ENCODE measurements at places on chromosomes 16 and 17. TPM values are rescaled to one million over a fixed set of nuclear protein-coding genes. Genes with fewer than 3 reads are reported as not detected.
A peak's percentile ranks its signal among the peaks of the same experiment; 100 is the strongest.

GRCh38 chr17:11690681-11691080 lies 92.4 kb downstream of the DNAH9 start:
- no peak for DNase-seq

GRCh38 chr16:8589057-8589899 lies 1.0 kb downstream of the TMEM114 start:
- peak; percentile 77 for DNase-seq

DNA sequence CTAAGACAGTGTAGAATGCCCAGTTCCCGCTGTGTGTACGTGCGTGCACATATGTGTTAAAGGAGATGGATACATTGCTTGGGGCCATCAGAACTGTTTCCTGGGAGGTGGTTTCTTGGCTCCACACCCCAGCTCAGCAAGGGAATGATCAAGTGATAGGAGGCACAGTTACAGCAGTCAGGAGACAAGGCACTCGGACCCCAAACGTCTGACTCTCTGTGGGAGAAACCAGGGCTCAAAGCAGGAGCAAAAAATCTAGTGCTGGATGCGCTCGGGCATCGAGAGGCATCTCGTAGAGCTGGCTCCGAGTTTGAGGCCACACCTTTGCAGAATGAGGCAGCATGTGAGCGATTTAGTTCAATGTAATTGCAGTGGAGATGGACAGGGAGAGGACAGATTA lies 71.9 kb downstream of the RBBP6 start:
- no peak for DNase-seq

DNA sequence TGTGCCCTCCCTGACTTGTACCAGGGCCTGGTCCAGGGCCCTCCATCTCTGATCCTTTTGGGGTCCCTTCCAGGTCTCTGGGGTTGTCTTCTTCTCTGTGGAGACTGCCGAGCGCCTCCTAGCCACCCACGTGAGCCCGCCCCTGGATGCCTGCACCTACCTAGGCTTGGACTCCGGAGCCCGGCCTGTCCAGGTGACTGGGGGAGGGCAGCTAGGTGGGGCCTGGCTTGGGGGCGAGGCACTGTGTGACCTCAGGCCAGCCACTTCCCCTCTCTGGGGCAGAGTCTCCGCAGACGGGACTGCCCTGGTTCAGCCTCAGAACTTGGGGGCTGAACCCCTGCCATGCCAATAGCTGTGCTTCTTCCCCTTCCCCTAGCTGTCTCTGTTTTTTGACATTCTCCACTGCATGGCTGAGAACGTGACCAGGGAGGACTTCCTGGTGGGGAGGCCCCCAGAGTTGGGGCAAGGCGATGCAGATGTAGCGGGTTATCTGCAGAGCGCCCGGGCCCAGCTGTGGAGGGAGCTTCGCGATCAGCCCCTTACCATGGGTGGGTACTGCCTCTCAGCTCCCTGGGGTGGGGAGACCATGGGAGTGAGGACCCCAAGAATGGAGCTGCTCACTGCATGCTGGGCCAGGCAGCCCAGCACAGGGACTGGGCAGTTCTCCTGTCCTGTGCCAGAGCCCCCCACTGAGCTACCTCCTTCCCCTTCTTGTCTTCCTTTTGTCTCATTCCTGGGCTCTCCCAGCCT lies 14.6 kb downstream of the FCSK start:
- peak; percentile 36 for DNase-seq

DNA sequence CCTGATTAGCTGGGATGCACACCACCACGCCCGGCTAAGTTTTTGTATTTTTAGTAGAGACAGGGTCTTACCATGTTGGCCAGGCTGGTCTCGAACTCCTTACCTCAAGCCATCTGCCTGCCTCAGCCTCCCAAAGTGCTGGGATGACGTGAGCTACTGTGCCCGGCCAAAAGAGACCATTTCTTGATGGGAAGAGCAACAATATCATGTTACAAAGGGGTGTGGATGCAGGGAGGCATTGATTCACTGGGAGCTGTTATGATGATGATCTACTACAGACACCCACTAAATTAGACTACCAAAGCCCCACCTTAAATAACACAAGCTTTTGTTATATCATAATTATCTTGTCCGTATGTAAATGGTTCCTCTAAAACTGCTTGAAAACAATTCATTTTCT lies 81.4 kb upstream of the PSMD7 start:
- DNase-seq = no peak

DNA sequence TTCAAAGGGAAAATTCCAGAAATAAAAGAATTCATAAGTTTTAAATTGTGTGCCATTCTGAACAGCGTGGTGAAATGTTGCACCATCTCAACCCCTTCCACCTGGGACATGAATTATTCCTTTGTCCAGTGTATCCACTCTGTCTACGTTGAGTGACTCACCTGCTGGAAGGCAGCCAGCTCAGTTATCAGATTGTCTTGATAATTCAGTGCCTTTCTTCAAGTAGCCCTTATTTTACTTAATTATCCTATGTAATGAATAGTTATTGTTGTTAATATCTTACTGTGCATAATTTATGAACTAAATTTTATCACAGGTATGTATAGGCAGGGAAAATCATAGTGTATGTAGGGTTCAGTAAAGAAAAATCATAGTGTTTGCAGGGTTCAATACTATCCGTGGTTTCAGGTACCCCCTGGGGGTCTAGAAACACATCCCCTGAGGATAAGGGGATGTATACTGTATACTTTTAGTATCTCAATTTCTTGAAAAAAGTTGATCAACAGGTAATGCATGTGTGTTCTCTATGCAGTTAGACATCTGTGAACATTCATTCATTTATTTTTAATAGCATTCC lies 7.7 kb upstream of the PCTP start:
- DNase-seq = no peak

DNA sequence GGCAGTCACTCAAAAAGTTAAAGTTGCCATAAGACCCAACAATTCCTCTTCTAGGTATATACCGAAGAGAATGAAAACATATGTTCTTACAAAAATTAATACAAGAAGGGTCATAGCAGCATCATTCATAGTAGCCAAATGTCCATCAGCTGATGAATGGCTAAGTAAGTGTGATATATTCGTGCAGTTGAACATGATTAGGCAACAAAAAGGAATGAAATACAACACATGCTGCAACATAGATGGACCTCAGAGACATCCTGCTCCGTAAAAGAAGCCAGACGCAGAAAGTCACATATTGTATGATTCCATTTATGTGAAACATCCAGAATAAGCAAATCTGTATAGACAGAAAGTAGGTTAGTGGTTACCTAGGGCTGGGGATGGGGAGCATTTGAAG lies 229.4 kb upstream of the CACNG5 start:
- no peak for DNase-seq

- peak; percentile 94 for DNase-seq
Measured at GRCh38 chr16:74813109-74813641, 38.6 kb upstream of the FA2H start.

- DNase-seq = no peak
Measured at GRCh38 chr17:58706351-58707140, 14.1 kb downstream of the RAD51C start.

DNA sequence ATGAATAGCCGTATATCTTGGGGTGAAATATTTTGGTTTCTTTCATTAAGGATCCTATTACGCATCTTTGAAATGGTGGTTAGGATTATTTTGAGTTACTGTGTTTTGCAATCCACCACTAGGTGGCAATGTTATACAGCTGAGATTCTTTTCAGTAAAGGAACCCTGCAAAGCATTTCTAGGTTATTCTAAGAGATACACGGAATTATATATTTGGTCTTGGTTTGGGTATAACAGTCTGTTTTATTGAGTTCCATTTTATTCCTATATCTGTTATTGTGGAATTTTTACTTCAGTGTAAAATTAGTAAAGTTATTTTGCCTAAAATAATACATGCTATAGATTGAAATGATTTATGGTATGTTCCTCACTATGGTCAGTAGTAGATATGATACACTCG lies 62.9 kb upstream of the CPHXL start:
- DNase-seq = peak; percentile 66

DNA sequence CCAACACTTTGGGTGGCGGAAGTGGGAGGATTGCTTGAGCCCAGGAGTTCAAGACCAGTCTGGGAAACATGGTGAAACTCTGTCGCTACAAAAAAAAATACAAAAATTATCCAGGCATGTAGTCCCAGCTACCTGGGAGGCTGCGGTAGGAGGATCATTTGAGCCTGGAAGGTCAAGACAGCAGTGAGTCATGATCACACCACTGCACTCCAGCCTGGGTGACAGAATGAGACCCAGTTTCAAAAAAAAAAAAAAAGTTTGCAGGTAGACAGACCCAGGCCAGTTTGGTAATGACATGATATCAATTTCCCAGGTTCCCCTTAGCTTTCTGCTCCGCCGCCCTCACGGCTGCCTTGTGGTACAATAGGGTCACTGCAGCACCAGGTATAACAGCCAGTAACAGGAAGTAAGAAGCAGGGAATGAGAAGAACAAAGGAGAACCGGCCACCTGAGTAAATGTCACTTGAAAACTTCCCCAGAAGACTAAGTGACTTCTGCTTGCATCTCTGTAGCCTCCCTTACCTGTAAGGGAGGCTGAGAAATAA lies 201.2 kb upstream of the HSBP1 start:
- DNase-seq = no peak

DNA sequence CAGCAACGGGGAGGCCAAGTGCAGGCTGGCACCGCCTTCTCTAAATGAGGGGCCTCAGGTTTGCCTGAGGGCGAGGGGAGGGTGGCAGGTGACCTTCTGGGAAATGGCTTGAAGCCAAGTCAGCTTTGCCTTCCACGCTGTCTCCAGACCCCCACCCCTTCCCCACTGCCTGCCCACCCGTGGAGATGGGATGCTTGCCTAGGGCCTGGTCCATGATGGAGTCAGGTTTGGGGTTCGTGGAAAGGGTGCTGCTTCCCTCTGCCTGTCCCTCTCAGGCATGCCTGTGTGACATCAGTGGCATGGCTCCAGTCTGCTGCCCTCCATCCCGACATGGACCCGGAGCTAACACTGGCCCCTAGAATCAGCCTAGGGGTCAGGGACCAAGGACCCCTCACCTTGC lies 18.5 kb downstream of the NGFR start:
- no peak for DNase-seq

DNA sequence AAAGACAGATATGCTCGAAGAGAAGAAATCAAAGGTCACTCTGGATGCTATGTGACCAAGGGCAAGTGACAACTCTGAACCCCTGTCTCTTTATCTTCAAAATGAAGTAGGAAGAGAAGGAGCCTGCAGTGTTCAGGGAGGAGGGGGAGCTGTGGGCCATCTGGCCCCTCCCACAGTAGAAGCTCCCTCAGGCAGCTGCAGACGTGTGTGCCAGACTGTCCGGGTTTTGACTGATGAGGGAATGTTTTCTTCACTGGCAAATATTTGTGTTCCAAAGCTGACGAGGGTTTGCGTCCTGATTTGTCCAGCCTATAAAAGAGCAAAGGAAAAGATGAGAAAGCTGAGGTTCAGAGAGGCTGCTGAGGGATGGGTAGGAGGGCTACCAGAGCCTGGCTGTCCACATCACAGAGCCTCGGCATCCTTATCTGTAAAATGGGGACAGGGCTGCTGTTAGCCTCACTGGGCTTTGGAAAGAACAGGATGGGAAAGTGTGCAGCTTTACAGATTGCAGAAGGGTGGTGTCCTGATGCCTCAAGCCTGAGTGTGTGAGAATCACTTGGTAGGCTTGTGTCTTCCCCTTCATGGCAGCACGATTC lies 1.8 kb upstream of the GINS2 start:
- no peak for DNase-seq

- DNase-seq = no peak
Measured at GRCh38 chr16:25390761-25391160, 133.1 kb upstream of the ZKSCAN2 start.

- DNase-seq = no peak
Measured at GRCh38 chr16:51834133-51834532, 683.1 kb upstream of the SALL1 start.

GRCh38 chr16:4261557-4262172 lies 11.2 kb downstream of the TFAP4 start:
- peak; percentile 89 for DNase-seq

DNA sequence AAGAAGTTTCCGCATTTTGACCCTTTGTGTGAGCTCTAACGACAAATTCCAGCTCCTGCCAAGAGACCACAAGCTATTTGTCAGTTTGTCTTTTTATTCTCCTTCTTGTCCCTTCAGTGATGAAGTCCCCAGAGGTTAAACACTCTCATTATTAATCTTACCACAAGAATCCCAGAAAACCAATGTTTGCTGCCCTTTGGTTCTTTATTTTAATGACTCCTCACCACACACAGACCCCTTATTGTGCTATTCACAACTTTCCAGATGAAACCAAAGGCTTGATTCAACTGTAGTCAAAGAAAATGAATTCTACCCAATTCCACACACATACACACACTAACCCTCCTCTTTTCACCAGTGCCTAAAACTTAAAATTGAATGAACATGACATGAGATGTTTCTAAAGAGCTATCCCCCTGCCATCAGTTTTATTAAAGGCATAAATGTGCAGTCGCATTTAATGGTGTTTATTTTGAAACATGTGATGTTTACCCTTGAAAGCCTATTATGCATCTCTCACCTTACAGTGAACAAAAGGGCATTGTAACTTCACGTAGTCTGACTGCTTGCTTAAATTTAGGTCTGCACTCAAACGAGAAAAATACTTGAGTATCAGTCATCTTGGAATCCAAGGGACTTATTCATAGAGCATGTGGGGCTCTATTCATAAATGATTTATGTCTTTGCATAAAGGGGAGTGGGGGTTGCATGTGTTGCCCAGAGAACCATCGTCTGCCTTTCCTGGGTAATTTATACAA lies 44.1 kb downstream of the PCTP start:
- DNase-seq = no peak

DNA sequence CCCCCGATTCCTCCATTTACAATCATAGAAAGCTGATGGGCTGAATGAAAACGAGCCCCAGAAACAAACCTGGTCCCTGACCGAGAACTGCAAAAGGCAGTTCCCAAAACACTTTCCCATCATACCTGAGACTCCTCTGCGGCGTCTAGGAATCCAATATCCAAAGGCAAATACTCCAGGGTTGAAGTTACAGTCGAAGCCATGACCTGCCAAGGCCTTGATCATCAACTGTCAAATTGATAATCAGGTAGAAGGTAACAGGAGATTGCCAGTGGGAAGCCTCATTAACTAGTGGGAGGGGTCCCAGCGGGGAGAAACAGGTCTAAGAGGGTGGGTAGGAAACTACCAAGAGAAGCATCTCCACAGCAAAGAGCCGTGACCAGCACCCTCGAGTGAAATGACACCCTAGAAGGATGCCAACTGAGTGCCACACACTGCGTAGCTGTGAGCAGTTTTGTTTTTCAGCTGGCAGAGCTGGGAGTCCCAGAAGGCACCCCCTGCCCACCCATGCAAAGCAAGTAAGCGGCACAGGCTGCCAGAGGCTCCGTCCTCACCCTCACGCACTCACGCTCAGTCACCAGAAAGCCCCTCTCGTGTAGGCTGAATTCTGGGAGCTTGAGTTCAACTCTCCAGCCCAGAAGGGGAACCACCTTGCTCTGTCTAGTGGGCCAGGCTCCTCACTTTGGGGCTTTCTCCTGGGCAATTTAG lies 146.1 kb downstream of the GAS7 start:
- DNase-seq = no peak

The PLSCR3 gene
- 17.5 TPM for total RNA-seq

The RNF43 gene
- total RNA-seq = 0.50 TPM

The AHSP gene
- not detected for total RNA-seq

The FLII gene
- 193 TPM for total RNA-seq

The CD300H gene
- total RNA-seq = not detected

The OTOA gene
- 0.40 TPM for total RNA-seq

The OR4D1 gene
- 0.13 TPM for total RNA-seq

The C16orf86 gene
- 6.0 TPM for total RNA-seq

The MYH8 gene
- not detected for total RNA-seq

The ULK2 gene
- 20.6 TPM for total RNA-seq

The NTN1 gene
- 2.4 TPM for total RNA-seq

The CDK5R1 gene
- total RNA-seq = 8.8 TPM

Measured in neural progenitor cell (in vitro differentiated cells).